ENCODE measurements at places on chromosomes 5 and 9.

GRCh38 chr5:141745390-141745789 is 63.4 kb upstream of the ARAP3 start:
- no peak for ATAC-seq

DNA sequence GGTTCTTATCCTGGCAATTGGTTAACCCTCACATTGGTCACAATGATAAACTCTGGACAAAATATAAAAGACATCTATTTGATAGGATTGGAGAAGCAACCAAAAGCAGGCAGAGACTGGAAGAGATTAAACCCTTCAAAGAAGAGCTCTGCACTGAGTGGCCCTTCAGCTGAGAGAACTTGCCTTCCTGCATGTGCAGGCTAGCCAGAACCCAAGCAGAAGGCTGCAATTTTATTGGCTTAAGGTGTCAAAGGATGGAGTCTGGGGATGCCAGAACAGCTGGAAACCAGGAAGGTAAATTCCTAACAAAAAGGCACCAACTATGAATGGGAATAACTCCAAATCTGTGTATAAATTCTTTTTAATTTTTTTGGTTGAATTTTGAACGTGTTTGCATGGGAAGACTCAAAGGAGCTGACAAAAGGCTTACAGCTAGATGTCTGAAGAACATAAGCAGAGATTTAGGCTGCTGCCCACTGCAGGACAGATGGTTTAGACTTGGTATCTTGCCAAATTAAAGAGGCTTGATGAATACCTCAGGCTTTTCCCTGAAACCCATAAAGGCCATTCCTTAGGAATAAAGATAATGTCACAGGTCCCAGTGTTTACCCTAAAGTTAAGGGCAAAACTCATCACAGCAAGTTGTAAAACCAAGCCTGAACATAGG is 66.3 kb downstream of the NR2F1 start:
- no peak for ATAC-seq

GRCh38 chr5:140883927-140884697 is 2.2 kb downstream of the PCDHA13 start:
- no peak for ATAC-seq

GRCh38 chr5:35442885-35443639 is 174.6 kb upstream of the SPEF2 start:
- ATAC-seq: no peak

DNA sequence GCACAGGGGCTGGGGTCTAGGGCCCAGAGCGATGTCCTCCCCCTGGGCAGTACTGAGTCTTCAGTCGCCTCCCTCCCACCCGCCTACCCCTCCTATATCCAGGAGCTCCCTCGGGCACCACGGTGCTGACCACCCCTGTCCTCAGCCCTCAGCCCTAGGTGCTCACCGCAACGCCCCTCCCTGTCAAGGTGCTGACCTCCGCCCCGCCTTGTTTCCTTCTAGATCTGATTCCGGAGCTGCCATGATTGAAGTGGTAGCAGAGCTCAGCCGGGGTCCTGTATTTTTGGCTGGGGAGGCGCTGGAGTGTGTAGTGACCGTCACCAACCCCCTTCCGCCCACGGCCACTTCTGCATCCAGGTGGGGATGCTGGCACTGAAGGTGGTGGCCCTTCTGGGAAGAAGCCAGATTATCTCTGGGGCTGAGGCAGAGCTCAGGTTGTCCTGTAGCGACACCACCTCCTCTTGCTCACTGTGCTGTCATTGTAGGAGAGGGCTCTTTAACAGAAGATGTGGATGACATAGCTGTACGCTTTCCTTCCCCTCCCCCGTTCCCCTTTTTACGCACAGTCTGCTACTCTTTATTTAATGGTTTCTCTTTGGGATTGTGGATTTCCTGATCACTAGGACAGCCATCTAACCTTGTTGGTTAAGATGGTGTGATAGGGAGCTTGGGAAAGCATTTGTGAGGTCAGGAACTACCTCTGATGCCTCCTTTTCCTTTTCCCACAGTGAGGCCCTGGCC is 598 bp downstream of the RGP1 start:
- peak; percentile 56 for ATAC-seq

DNA sequence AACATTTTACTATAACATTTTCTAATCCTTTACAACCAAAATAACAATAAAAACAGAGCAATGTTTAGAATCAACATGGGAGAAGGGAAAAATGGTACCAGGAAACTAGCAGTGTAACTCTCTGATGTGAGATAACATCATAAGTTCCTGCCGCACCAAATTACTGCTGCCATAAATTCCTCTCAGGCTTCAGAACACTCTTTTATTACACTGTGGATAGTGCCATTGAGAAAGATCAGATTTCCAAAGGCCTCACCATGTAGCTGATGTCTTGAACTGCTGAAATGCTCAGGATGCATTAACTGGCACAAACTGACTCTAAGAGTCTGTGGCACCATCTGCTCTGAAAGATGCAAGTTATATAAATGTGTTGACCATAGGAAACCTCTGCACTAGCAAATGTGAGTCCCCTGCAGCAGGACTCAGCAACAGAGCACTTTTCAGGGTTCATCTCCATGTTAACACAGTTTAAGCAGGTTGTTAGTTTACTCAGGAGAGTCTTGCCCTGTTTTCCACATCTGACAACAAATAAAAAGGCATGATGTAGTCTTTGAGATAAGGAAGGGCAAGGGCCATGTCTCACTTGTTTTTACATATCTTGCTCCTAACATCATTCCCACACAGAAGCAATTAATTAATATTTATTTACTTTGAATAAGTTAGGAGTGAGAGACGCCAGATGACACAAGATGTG is 218.1 kb downstream of the CETN3 start:
- no peak for ATAC-seq

GRCh38 chr5:151068433-151069197 is 12.2 kb downstream of the TNIP1 start:
- ATAC-seq: peak; percentile 65

DNA sequence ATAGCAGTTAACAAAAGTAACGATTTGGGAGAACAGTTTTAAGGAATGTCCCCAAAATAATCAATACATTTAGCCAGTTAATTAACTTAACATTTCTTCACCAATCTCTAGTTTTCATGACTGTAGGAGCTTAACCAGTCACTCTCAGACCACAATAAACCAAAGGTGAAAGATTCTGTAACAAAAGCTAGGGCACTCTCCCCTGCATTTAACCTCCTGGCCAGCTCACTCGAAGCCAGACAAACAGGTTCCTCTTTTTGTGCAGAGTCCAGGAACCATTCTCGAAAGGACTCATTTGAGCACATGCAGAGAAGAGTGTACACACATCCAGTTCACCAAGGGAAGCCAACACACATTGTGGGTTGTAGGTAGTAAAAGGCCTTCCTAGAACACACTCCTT is 6.5 kb downstream of the IL7R start:
- peak; percentile 72 for ATAC-seq

- no peak for ATAC-seq
Measured at GRCh38 chr9:128819716-128820664, 1.7 kb downstream of the ENDOG start.

DNA sequence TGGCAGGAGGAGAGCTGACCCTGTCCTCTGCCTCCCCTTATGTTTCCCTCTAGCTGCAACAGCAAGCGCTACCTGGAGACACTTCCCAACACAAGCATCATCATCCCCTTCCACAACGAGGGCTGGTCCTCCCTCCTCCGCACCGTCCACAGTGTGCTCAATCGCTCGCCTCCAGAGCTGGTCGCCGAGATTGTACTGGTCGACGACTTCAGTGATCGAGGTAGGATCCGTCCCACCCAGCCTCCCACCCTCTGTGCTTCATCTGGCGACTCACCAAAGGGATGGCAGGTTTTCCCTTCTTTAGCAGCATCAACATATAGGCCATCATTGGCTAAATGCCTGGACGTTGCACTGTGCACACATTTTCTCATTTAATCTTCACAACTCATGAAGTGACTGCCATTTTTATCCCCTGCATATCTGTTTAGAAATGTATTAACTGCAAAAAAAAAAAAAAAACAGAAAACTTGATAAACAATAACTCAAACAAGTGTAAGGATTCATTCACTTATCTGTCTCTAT is 116.2 kb upstream of the SAP30L start:
- ATAC-seq: no peak

DNA sequence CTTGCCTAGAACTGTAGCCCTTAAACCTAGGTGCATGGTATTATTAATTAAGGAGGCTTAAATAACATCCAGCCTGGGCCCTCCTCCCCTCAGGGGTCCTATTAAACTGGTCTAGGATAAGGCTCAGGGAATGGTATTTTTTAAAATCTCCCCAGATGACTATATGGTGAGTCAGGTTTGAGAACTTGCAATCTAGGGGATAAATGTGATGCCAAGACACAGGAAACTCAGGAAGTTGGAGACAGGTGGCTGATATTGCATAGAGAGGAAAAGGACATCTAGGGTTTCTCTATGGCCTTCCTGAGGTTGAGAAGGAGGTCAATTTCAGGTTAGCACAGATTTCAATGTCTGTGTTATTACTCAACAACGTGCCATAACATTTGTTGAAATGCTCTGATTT is 581.0 kb downstream of the TLE1 start:
- no peak for ATAC-seq

- no peak for ATAC-seq
Measured at GRCh38 chr5:150361301-150361700, 3.8 kb downstream of the TCOF1 start.

GRCh38 chr5:143865426-143866025 is 53.6 kb downstream of the HMHB1 start:
- ATAC-seq: no peak

DNA sequence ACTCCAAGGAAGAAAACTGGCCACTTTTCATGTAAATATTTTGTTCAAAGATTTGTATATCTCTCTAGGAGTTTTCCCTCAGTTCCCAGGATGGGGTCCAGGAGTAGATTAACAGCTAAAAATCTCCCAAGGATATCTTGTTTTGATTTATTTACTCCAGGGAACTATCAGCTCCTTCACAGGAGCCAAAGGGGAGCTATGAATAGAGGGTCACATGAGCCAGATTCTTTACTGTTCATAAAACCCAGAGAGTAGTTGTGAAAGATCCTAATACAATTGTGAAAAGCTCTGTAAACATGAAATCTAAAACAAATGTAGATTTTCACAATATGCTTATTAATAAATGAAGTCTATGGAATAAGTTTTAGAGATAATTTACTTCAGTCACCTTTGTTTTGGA is 16.9 kb downstream of the DIMT1 start:
- no peak for ATAC-seq

- ATAC-seq: peak; percentile 70
Measured at GRCh38 chr9:36492865-36493264, 79.8 kb upstream of the MELK start.

DNA sequence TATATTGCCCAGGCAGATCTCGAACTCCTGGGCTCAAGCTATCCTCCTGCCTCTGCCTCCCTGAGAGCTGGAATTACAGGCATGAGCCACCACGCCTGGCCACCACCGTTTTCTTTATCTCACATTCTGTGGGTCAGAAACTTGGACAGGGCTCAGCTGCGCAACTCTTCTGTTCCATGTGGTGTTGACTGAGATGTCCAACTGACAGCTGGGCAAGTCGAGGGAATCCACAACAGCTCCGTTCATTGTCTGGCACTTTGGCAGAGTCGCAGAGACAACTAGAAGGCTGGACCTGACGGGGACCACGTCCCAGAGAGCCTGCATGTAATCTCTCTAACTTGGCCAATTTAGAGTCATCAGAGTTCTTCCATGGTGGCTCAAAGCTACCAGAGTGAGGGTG is 36.2 kb upstream of the AOPEP start:
- ATAC-seq: no peak

DNA sequence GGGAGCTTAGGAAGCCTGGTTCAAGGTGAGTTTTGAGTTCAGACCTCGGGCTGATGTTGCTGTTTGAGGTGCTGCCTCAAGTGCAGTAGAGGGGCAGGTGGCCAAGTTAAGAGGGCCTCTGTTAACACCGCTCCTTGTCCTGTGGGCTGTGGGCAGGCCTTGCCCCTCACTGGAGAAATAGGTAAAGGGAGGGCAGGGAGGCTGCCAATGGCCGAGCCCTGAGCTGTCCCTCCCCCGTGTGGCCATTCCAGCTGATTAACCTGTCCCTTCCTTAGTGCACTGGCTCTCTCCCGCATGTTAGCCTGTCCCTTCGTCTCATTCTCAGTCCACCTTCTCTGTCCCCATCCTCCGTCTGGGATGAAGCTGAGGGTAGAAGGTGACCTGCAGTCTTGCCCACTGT is 21.4 kb downstream of the CNTFR start:
- ATAC-seq: no peak

- no peak for ATAC-seq
Measured at GRCh38 chr5:75701856-75702255, 15.4 kb downstream of the POC5 start.

DNA sequence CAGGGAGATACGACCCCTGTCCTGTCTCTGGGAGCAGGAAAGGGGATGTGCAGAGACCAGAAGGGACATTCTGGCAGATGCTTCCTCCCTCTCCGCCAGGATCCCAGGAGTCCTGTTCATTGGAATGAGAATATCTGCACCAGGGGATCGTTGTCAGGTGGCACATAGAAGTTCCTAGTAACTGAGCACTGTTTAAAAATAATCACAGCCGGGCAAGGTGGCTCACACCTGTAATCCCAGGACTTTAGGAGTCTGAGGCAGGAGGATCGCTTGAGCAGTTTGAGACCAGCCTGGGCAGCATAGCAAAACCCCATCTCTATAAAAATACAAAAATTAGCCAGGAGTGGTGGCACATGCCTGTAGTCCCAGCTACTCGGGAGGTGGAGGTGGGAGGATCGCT is 12.3 kb downstream of the SARDH start:
- no peak for ATAC-seq

DNA sequence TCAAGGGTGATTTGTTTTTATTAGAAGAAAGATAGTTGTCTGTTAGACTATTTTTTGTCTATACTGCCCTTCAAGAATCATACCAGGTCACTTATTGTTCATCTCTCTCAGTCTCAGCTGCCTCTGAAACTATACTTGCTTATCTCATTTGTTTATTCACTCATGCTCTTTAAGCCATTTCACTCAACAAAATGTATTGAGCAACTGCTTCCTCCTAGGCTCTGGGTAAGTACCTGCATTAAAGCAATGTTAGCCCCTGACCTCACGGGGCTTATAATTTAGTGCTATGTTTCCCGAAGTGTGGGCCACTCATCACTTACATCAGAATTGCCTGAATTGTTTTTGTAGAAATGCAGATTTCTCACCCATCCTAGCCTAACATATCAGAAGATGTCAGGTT is 100.9 kb downstream of the DPYSL3 start:
- no peak for ATAC-seq

DNA sequence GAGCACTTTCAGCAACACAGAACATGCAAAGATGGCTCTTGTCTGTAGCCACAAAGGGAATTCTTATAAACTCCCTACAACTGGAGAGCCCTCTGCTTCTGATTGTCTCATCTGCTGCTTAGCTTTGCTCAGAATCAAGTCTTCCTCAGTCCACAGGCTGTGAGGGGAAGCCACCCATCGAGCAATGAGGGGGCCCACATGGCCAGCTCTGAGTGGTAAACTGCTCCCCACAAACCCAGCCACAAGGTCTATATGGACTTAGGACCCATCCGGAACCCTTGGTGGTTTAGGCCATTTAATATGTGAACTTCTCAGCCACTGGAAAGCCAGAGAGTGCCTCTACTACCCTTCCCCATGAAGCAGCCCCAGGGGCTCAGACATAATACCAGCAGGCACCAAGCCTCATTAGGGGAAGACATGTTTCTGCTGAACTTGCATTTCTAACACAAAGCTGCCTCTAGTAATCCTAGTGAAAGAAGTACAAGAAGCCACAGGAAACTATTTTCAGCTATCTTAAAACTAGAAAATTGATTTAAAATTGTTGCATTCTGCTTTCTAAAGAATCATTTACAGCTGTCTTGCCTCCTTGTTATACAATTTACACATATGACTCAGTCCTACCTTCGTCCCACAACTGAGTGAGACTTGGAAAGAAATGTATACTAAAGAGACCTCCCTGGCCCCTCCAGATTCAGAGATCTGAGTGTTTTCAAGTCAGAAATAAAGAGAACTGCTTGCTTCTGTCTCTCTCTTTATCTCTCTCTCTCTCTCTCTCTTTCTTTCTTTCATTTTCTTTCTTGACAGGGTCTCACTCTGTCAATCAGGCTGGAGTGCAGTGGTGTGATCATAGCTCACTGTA is 90.2 kb downstream of the ESM1 start:
- ATAC-seq: peak; percentile 35
